Activated T-helper 1 cell treated with anti-CD3 and anti-CD28 coated beads, Interleukin-12 subunit alpha, Interleukin-12 subunit beta, Interleukin-2, Interleukin-4 antibody, amounts not matched to agents 30 ng/mL and 10 ng/mL and 1 ng/mL, durations not matched to agents 14 hours and 24 hours and 36 hours (primary cell): ENCODE measurements at places on chromosomes 4 and X. TPM values are rescaled to one million over a fixed set of nuclear protein-coding genes. Genes with fewer than 3 reads are reported as not detected.

GRCh38 chrX:154016366-154017076, 3.2 kb downstream of the IRAK1 start:
- no peak for DNase-seq

DNA sequence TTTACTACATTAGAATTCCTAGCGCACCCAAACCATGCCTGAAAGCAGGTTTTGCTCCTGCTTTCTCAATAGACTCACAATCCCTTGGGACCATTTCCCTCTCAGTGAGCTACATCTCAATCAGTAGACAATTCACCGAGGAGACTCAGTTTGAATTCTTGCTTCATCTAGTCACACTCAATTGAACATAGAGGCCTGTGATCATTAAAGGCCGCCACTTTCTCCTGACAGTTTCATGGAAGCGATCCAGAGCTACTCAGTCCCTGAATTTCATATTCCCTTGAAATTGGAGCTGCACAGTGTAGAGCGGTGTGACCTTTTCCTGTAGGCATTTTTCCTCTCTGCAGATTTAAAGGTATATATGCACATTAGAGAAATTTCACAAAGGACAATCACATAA, 193.9 kb upstream of the SPOCK3 start:
- no peak for DNase-seq

- DNase-seq = no peak
Measured at GRCh38 chr4:55177461-55177860, 52.1 kb upstream of the KDR start.

GRCh38 chr4:95155759-95156451, 392.9 kb downstream of the UNC5C start:
- no peak for DNase-seq

ADH1A gene
- not detected in 2 replicates for total RNA-seq
